T-helper 2 cell (primary cell): ENCODE measurements at places on chromosomes 2 and 18.

DNA sequence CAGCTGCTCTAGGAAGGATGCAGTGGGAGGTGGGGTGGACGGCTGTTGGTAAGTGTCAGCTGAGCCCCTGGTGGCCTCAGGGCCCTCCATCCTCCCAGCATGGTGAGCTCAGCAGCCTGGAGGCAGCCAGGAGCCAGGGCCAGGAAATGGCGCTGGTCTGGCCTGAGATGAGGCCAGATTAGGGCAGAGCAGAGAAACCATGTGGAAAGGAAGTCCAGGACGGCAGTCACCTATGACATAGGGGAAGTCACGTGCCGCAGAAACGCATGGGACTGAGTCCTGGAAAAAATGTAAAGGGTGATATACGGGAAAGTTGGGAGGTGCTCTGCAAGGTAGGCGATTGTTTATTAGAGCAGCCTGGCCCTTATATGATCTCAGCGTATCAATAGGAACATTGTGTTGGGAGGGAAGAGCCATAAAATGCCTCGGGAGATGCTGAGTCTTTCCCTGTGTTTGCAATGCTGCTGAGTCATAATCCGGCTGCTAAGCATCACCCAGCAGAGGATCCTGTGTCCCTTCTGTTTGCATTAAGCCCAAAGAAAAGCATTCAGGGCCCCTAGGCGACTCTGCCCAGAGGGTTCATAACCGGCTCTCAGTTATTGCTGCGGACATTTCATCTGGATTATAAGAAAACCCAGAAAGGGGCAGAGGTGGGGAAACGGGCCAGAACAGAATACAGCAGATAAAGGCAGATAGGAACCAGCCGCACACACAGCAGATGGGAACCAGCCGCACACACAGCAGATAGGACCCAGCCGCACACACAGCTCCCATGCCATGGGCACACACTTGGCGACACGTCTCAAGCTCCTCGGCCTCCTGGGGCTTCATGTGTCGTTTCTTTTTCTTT is 30.3 kb upstream of the B3GNT7 start:
- no peak for DNase-seq

- no peak for DNase-seq
Measured at GRCh38 chr2:238569507-238570195, 142.9 kb downstream of the ASB1 start.

GRCh38 chr2:62396880-62397279 is 109.1 kb downstream of the TMEM17 start:
- DNase-seq = no peak

DNA sequence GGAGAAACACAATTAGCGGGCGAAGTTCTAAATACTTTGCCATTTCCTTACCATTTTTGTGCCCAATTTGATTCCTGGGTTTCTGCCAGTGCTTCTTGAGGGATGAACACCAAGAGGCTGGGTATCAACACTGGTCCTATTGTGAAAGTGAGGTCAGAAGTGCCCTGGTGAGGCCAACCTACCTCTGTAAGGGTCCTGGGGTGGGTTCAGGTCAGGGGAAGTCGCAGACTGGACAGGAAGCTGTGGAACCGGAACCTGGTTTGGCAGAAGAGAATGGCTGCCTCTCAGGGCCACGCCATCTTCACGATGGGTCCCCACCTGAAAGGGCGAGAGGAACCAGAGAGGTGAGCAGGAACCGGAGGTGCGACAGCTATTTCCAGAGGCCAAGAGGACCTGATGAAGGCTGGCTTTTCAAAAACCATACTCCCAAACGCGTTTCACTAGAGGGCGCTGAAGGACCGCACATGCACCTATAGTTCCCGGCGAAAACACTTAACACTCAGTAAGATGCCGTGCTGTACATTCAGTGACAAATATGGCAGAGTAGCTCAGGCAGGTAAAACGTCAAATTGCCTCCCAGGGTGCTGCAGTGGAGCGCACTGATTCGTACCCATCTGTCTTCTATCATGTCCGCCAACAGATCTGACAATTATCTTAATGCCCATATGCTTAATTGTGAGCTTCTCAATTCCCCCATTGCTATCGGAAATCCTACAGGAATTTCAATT is 275.3 kb upstream of the CCDC68 start:
- DNase-seq = peak; percentile 24

DNA sequence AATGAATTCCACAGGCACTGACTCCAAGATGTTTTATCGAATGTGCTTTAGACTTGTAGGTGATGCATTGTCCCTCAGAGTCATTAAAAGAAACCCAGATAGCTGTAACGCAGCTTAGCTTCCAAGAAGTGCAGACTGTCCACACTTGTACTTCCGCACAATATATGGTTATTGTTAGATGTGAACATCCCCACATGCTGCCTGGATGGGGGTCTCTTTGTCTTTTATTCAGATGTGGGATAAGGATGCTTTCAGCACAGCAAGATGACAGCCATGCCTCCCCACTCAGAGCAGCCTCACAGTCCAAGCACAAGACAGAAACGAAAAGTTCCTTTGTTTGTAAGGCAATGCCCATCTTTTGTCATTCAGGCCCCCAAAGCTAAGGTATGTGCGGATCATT is 416.6 kb downstream of the HRH4 start:
- DNase-seq = no peak
